ENCODE measurements at places on chromosomes 5 and 9.

- no peak for DNase-seq
Observed at GRCh38 chr5:33807771-33808170, 84.0 kb downstream of the ADAMTS12 start.

DNA sequence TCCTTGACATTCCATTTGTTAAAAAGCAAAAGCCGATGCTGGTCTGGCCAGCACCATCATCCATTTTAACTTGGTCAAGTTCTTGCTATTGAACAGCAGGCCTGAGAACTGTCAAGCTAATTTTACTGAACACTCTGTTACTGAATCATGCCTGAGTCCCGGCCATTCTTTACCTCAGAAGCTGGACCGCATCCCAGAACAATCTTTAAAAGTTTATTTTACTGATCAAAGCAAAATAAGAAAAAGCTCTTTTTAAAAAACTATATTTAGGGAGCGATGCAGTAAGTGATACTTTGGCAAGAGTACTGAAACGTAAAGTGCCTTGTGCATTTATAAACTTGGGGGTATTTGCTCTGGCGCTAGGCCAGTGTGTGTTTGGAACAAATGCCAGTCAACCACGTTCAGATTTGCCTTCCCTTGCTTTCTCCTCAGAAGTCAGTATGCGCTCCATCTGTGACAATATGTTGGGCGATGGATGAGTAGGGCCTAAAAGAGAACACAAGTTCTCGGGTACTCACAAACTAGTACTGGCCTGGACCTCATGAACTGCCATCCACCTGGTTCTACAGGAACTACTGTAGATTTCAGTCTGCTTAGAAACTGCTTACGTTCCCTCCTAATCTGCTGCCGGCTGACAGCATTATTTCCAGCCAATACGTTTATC lies 161.9 kb downstream of the MAPKAP1 start:
- DNase-seq: no peak

DNA sequence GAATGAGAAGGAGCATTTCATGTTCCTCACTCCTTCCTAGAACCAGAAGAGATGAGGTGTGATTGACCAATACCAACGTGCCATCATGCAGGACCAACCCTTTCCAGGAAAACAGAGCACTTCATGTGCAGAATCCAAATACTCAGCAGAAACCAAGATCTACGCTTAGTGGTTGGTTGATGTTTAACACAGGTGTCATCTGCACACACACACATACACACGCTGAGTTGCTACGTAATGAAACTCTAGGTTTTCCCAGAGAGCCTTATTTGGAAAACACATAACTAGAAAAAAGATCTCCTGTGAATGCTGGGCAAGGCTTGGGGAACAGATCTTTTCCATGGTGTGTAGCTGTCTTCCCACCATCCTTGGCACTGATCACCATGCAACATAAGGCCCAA lies 21.1 kb upstream of the ZNF622 start:
- no peak for DNase-seq

DNA sequence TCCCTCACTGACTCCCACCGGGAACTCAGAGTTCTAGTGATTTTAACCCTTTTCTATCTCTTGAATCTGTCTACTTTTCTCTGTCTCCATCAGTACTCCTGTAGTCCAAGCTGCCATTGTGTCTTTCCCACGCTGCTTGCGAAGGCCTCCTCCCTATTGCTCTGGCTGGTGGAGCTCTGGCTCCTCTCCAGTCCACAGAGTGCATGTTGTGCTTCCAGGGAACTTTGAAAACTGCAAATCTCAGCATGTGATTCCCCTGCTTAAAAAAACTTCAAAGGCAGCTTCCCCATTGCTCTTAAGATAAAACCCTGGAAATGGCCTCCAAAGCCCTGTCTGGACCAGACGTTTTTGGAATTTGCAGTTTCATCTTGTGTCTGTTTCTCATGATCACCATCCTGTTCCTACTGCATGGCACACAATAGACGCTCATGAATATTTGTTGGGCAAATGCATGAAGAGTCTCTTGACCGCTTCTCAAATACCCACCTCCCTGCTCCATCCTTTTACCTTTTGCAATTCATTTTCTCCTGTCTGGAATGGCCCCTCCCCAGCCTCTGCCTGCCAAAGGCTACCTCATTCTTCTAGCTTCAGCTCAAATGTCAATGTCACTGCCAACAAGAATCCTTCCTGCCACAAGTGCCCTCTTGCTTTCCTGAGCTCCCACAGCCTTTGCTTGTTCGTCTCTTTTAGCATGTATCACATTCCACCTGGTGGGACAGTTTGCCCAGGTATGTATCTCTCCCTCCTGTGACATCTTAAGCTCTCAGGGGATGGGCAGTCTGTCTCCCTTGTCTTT lies 293.2 kb downstream of the ARHGAP26 start:
- no peak for DNase-seq

GRCh38 chr5:176646049-176646706 lies 1.1 kb upstream of the TSPAN17 start:
- DNase-seq: no peak

- no peak for DNase-seq
Observed at GRCh38 chr9:98172604-98173003, 19.8 kb downstream of the CORO2A start.

DNA sequence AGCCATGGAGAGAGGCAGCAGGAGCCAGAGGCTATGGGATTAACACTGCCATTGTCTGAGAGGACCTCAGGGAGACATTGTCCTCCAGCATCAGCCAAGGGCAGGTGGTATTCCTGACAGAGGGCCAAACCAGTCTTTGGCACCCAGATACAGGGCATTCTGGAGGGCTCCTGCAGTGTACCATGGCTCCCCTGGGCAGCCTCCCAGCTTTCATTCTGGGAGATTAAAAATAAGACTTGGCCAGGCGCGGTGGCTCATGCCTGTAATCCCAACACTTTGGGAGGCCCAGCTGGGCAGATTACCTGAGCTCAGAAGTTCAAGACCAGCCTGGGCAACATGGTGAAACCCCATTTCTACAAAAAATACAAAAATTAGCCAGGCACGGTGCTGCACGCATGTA lies 4.2 kb downstream of the MTAP start:
- DNase-seq: no peak

DNA sequence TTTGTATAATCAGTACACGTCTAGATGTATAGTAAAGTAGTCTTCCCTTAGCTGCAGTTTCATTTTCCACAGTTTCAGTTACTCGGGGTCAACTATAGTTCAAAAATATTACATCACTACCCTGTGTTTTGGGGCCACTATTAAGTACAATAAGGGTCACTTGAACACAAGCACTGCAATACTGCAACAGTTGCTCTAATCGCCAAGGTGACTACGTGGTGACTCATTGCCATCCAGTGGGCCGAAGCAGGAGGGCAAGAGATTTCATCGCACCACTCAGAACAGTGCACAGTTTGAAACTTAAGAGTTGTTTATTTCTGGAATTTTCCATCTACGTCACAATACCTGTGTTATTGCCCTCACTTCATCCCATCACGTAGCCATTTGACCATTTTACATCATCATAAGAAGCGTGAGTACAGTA lies at the start of gene ARL14EPL:
Gene ARL14EPL, plus strand, starts transcription at position 379 of the 424 bp plus-strand sequence. CDS start 18,994 bp downstream, outside the sequence.
- DNase-seq: no peak

GRCh38 chr9:135448663-135449100 lies 30.9 kb upstream of the PPP1R26 start:
- DNase-seq: no peak

- DNase-seq: no peak
Observed at GRCh38 chr9:109574061-109574882, 76.2 kb upstream of the PTPN3 start.

- no peak for DNase-seq
Observed at GRCh38 chr9:86768020-86768419, 179.3 kb downstream of the GAS1 start.

DNA sequence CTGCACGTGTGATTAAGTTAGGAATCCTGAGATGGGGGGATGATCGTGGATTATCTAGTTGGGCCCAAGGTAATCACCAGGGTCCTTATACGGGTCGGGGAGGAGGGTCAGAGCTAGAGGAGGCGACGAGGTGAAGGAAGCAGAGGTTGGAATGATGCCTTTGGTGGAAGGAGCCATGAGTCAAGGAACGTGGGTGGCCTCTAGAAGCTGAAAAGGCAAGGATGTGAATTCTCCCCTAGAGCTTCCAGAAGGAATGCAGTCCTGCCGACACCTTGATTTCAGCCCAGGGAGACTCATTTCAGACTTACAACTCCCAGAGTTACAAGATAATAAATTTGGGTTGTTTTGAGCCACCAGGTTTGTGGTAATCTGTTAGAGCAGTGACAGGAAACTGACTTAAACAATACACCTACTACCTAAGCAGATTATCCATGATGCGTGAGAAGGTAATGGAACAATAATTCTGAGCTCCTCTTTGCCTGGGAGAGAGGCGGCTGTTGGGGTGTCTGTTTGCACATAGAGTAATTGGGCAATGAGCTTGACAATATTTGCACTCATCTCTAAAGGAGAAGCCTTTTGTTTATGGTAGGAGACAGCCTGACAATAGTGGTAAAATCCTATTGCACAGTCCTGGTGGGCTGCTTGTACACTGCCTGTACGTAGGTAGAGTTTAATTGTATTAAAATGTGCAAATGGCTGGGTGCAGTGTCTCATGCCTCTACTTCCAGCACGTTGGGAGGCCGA lies 129.3 kb upstream of the IER5L start:
- no peak for DNase-seq

DNA sequence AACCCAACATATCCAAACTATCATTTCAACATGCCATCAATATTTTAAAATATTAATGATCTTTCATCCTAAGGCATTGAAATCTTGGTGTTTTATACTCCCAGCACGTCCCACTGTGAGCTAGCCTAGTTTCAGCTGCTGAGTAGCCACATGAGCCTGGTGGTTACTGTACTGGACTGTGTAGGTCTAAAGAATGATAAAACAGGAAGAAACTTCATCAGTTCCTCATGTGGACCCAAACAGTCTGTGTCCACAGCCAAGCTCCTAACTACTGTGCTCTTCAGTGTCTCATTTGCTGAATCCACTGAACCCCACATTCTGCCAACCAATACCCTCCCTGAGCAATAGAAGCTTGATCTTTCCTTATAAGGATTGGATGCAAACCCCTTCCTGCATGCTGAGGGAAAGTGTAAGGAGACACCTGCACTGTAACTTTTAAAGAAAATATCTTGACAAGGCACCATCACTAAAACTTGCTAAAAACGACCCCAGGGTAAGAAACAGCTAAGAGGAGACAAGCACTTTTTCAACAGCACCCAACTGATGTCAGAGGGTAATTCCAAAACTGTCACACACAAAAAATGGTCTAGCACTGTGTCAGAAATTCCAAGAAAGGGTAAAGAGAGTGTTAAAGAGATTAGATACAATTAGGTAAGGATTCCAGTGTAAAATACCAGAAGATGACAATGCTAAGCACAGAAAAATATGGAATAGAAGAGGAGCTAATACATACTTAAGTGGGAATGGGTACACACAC lies 126.9 kb downstream of the SPOCK1 start:
- DNase-seq: no peak

GRCh38 chr9:126595982-126596381 lies 17.7 kb upstream of the LMX1B start:
- DNase-seq: no peak
